HL-60 (cell line): ENCODE measurements at places on chromosomes 7 and 10.

DNA sequence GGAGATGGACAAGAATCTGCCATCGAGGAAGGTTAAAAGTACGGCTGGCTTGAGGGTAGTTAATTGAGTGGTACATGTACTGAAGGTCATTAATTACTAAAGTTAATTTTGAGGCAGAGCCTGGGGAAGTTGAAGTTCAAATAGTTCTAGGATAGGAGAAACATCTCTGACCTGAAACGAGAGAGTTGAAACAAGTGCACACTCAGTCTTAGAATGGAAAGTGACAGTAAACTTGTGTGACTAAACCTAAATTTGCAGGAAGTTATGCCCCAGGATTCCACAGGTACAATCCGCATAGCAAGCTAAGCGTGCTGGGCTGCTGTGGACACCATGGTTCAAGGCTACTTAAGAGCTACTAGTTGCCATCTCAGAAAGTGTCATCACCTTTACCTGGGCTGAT lies 209.9 kb downstream of the CHCHD3 start:
- DNase-seq: no peak

DNA sequence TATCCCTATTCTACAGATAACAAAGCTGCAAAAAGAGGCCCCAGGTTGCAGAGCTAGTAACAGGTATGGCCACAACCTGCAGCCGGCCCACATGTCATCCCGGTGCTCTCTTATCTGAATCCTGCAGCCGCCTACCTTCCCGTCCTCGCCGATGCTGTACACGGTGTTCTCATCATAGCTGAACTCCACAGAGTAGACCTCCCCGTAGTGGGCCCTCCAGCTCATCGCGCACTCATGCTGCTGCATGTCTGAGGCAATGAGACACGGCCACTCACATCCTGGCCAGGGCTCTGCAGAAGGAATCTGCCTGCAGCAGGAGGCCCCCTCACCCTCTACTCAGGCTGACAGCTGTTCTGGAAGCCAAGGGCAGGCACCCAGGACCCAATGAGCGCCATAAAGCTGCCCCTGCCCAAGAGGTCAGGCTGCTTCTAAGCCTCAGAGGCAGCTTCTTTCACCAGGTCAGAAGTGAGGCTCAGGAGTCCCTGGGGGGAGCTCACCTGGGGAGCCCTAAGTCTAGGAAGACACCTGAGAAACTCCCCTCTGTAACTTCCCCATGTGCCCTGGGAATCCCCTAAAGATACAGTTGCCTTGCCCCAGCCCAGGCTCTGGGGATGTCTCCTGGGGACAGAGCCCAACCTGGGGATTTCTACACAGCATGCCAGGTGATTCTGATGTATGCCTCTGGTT lies 17.9 kb upstream of the CYREN start:
- DNase-seq: no peak

DNA sequence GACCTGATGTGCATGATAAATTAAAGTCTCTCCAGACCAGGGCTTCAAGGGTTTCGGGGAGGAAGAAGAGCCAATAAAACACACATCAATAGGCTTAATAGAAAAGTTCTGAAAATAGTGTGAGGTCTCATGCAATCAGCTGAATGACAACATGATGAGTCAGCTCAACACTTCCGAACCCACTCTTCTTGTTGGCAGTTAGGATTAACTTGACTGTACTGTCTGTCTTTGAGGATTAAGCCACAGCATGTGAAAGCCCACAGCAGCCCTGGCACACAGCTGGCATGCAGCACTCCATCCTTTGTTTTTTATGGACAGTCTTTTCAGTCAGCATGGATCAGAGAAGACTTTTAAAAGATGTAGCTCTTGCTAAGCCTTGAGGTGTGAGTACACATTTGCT lies 526.9 kb upstream of the VSTM2A start:
- DNase-seq: no peak

DNA sequence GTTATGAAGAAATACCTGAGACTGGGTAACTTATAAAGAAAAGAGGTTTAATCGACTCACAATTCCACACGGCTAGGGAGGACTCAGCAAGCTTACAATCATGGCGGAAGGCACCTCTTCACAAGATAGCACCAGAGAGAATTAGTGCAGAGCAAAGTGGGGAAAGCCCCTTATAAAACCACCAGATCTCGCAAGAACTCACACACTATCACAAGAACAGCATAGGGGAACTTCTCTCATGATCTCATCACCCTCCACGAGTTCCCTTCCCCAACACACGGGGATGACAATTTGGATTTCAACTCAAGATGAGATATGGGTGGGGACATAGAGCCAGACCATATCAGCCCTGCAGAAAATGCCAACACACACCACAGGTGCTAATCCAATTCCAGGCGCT lies 218.7 kb downstream of the PARD3 start:
- DNase-seq: no peak

DNA sequence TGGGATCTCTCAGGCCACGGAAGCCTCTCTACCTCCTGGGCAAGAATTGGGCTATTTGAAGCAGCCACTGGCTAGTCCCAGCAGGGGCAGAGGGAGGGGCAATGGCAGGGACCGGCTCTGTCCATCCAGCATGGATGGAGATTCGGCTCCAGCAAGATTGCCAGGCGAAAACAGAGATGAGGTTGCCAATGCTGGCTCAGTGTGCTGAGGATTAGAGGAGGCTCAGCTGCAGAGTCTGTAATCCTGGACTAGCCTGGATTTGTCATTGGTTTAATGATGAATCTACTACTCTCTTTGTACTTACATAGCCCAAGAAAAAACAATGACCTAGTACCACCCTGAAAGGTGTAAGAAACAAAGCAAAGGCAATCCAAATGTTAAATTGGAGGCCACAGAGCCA lies 112.2 kb upstream of the PDCD4 start:
- no peak for DNase-seq
